Activated naive CD4-positive, alpha-beta T cell (primary cell): ENCODE measurements at places on chromosomes 1 and 21.

- no peak for DNase-seq
Measured at GRCh38 chr1:24322470-24323177, 3.5 kb downstream of the GRHL3 start.

DNA sequence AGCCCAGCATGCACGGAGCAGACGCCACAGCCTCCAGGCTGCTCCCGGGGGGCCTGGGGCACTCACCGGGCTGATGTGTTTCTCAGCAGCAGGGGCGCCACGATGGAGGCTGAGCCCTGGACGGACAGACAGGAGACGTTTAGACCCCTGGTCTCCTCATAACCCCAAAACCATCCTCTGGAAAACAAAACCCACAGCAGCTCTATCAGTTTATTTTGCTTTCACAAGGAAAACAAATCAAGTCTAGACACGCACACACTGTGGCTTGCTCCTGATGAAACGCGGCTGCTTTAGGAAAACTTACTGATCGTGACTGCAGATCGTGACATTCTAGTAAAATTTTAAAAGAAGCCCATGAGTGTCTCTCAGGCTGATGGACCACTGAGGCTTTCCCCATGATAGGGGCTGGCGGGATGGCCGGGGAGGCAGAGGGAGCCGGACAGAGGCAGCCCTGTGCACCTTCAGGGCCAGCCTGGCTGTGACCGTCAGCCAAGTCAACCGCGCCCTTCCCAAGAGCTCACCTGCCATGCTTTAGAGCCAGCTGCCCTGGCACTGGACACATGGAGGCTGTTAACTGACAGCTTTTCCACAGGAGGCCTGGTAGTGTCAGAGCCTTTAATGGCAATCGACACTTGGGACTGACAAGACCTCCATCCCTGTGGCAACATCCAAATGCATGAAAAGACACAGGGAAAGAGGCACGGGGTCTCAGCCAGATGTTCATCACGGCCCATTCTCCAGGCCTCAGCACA lies 5.2 kb downstream of the POFUT2 start:
- no peak for DNase-seq

GRCh38 chr21:34762786-34763185 lies 94.0 kb downstream of the CLIC6 start:
- no peak for DNase-seq

DNA sequence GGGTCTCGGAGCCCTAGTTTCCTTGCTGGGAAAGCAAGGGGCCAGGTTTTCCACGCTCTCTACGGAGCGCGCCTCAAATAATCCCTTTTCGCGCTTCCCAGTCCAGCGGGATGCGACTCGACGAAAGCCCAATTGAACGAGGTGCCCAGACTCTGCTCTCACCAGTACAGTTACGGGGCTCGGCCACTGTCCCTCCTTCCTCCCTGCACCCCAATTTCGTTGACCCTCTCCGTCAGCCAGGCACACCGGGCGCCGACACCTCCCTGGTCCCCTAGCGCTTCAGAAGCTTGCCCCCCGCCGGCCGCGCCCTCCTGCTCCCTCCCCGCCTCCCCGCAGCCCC lies 389 bp downstream of the SEMA6C start:
- DNase-seq, result no peak

GRCh38 chr1:32741413-32742198 lies 39.0 kb upstream of the SYNC start:
- DNase-seq, result no peak

GRCh38 chr1:1399872-1400575 lies 889 bp upstream of the CCNL2 start:
- DNase-seq, result no peak

DNA sequence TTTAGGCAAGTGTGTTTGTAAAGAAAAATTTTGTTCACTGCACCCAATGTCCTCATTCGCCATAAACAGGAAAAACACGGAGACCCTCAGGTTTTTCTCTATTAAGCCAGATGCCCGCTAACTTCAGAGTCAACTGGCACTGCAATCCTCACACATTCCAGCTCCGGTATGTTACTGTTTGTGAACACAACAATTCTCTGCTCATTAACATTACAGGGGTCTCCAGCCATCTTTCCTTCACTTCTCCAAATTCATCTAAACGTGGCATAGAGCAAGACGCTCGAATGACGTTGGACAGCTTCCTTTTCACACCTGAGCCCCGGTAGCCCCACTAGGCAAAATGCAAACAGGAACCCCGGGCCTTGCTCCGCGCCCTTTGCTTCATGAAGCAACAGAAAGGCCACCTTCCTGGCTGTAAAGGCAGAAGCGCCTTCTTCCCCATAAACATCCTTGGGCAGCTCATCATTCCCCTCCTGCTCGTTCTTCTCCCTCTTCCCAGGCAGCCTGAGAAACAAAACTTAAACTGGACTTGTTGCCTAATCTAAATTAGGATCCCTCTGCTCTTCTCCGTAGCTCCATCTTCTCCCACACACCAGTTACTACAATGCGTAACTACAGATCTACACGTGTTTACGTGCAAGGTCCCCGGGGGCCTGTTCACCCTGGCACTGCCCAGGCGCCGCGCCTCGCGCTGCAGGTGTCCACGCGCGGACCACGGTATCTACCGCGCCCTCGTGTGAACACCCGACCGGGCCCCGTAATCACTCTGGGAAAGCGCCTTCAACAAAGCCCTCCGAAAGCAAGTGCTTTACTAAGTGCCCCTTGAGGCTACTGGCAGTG lies 1.2 kb downstream of the LBR start:
- peak; percentile 10 for DNase-seq

DNA sequence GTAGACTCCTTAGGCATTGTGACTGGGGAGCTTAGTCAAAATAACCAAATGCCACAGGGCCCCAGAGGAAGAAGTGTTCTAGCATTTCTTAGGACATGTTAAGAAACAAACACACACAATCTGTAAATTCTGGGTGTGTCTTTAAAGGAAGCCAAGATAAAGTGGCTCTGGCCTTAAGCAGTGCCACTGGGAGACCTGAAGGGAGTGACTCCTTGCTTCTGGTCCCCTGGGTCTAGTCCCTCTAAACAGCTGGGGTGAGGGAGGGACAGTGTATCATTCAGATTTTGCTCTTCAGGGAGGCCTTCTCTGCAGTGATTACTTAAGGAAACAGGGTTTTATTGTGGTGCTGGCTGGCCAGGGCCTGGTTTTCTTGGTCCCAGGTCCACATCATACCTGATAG lies 9.1 kb upstream of the PROK1 start:
- no peak for DNase-seq
